ENCODE measurements at places on chromosomes 11 and 22. TPM values are rescaled to one million over a fixed set of nuclear protein-coding genes. Genes with fewer than 3 reads are reported as not detected.
A peak's percentile ranks its signal among the peaks of the same experiment; 100 is the strongest.

PITPNB gene
- total RNA-seq, result 135 TPM

AQP11 gene
- 0.39 TPM for total RNA-seq

DDI1 gene
- total RNA-seq, result not detected

NRGN gene
- 43.8 TPM for total RNA-seq

BRSK2 gene
- total RNA-seq, result 2.2 TPM

DNA sequence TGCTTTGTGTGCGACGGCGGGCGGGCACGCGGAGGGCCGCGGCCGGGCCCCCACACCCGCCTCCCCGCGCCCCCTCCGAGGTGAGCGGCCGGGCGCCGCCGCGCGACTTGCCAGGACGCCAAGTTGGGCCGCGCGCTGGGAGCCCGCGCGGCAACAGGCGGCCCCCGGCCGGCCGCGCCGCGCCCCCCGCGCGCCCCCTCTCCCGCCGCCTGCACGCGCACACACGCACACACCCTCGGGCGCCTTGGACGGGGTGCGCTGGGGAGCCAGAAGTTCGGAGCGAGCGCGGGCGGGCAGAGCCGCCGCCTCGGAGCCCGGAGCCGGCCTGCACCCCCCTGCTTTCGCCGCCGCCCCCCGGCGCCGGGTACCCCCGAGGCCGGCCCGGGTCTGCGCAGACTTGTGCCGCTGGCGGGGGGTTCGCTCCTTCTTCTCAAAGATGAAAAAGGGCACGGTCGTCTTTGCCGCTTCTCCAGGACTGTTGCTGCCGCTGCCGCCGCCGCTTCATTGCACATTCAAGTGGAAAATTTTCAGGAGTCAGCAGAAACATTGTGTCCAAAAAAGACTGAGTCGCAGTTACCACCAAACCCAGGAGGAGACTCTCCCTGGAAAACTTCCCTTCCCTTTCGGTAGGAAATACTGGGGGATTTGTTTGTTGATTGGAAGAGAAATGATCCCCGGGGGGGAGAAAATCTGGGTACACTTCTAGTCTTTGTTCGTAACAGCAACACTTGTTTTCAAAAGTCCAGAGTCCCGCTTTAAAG is 895 bp downstream of the TEAD1 start:
- peak; percentile 67 for DNase-seq

GRCh38 chr11:72229925-72230763 is 5.6 kb downstream of the INPPL1 start:
- DNase-seq, result no peak

- no peak for DNase-seq
Observed at GRCh38 chr11:118100691-118101232, 14.0 kb upstream of the SMIM35 start.

DNA sequence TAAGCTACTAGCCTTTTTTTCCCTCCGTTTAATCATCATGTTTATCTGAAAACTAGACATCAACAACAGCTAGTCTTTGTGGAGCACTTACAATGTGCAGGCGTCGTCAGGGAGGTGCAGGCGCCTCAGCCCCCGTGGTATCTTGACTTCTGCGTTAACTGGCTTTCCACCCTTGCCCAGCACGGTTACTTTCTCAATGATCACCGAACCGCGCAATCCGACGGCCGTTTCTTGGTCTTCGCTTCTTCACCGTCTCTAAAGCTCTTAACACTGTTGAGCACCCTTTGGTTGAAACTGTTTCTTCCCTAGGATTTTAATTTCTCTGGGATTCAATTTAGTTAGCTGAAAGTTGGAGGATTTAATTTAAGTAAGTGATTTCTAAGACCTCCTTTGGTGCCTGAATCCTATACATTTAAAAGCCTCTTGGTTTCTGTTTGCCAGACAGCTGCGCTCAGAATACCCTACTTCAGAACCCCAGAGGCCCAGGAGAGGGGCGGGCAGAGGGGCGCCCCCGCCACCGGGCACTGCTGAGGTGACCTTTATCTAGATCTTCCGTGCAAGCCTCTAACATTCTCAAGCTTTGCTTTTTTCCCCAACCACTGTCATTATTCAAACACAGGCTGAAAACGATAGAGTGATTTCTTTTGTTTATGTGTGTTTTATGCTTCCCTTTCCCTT is 18.0 kb upstream of the TMEM218 start:
- no peak for DNase-seq

DNA sequence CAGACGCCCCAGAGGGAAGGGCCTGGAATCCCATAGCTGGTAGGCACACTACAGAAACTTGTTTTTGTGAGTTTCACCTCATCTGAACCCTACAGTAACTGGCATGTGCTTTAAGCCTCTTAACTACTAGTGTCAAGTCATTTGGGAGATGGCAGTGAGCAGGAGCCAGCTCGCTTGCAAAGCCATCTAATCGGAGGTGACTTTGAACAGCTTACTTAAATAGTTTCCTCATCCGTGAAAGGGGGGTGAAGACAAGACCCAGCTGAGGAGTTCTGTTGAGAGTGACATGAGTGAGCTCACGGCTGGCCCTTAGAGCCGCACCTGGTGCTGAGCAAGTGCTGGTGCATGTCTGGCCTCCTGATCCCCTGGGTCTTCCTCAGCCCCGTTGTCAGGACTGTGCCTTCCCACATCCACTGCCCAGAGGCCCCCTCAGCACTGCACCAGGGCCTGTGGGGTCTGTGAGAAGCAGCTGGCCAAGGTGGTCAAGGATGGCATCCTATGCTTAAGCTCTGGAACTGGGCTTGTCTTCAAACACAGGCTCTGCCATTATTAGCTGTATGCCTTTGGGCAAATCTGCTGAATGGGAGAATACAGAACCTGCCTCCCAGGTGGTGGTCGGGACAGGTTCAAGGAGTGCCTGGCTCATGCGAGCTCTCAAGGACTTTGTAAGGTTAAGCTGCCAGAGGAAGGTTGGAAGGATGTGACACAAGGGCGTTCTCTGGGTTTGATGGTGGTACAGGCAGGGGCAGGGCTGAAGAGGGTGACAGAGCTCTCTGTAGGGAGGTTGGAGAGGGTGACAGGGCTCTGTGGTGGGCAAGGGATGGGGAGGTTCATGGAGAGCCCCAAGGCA is 27.3 kb downstream of the INCENP start:
- DNase-seq, result no peak

GRCh38 chr22:37566329-37566837 is 6.1 kb downstream of the CDC42EP1 start:
- no peak for DNase-seq

DNA sequence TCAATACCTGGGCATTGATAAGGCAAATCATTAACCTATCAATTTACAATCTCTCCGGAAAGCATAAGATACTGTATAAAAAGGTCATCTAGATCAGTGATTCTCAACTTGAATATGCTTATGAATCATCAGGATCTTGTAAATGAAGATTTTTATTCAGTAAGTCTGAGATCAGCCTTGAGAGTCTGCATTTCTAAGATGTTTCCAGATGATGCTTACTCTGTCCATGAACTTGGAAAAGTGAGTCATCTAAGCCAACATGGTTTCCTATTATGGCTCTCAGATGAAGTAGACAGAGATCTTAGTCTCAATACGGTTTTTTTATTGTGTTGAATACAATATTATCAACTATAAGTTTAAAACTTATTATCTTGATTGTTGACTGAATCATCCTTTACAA is 226.4 kb upstream of the KIRREL3 start:
- no peak for DNase-seq

- DNase-seq, result no peak
Observed at GRCh38 chr11:69156235-69156639, 502 bp downstream of the SMIM38 start.

DNA sequence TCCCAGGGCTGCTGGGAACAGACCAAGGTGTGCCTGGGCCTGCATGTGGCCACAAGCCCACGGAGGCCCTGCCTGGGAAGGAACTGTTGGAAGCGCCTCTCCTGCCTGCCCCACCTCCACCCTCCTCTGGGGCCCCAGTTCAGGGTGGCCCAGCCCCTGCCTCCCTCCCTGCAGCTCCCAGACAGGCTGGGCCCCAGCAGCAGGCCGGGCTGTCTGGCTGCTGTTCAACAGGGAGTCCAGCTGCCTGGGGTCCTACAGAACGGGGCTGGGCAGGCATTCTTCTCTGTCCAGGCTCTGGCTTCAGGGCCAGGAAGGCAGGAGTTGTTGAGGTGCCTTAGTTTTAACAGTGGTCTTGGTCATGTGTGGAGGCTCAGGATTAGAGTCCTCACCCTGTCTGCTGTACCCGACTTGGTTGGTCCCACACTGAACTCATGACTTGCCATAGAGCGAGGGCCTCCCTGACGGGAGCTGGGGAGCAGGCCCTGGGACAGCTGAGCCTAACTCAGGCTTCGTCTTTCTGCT is 11.8 kb downstream of the PRDM11 start:
- DNase-seq, result no peak

DNA sequence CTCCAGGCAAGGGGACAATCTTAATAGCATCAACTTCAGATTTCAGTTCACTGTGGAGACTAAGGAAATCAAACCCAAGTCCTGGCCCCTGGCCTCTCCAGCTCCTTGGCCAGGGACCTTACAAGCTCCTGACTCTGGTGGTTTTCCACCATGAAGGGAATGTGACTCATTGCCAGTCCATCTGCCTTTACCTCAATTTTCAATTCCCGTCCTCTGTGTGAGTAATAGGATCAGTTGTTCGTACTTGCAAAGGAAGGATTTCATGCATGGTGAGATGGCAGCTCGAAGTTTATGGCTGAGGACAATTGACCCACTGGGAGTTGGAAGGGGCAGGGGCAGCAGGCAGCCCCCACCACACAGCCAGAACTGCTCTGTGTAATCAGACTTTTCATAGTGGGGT is 42.5 kb downstream of the INSC start:
- DNase-seq, result no peak

DNA sequence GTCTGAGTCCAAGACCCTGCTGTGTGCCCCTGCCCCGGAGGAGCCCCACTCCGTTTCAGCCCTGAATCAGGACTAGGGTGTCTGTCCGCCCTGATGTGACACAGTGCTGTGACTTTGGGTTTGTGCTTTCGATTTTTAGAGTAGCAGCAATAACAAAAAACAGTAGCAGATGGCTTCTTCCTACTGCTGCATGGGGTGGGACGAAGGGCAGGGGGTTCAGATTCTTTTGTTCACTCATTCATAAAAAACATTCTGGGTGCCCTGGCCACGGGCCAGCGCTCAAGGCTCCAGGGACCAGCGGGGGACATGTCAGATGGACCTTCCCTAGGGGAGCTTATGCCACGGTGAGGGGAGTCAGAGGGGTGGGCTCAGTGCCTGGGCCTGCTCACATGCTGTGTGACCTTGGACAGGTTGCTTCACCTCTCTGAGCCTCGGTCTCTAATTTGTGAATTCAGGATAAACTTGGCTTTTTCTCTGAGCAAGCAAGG is 24.6 kb upstream of the PRR5 start:
- DNase-seq, result no peak

DNA sequence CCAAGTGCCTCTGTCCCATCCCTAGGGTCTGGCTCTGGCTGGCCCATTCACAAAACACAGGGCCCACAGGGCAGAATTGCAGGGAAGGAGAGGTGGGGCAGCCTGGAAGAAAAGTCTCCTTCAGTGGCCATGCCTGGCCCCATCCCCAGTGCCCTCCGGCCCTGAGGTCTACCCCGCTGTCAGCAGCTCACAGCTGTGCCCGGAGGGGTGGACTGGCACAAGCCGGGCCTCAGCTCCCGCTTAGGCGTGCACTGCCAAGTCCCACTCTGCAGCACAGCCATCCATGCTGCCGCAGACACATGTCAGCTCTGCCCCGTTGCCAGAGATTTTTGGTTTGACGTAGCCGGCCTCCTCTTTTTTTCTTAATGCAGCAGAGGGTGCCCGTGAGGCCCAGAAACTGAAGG is 3.9 kb upstream of the SCN2B start:
- DNase-seq, result peak; percentile 59

DNA sequence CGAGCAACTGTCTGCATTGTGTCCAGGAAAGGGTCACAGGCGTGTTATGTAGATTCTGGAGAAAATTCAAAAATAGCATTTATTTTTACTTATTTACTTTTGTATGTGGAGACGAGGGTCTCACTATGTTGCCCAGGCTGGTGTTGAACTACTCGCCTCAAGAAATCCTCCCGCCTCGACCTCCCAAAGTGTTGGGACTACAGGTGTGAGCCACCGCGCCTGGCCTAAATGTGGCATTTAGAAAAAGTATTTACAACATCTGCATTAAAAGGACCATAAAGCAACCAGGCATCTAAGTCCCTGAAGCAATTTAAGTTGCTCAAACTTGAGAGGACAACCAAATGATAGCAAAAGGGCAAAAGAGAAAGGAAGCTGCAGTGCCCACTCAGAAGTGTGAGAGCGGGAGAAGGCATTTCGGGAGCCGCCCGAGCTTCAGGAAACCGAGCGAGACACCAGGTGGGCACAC is 595 bp downstream of the TRIM66 start:
- no peak for DNase-seq

GRCh38 chr11:36273110-36273509 is 16.1 kb downstream of the COMMD9 start:
- DNase-seq, result no peak
